Stimulated activated CD8-positive, alpha-beta memory T cell treated with anti-CD3 and anti-CD28 coated beads, Interleukin-7, amount 100 ng/mL, for 1 hour (primary cell): ENCODE measurements at places on chromosomes 4 and X.

DNA sequence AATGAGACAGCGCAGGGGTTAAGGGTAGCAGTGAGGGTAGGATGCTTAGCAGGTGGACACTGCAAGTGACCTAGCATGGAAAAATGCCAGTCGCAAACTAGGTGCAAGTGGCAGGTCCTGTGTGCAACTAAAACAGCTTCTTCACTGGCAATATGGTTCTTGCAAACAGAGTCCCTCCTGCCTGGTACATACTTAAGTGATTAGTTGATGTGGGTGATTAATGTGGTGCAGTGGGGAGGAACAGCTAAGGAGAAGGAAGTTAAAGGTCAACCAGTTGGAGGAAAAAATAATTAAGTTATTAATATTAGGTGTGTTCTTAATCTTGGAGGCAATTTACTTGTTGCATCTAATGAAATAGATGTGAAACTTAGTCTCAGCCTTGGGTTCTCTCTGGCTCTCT lies 121.6 kb upstream of the IGFBP7 start:
- no peak for DNase-seq

- DNase-seq, result no peak
These were observed 95.9 kb upstream of the MYOZ2 start for GRCh38 chr4:119039779-119040178.

- DNase-seq, result no peak
These were observed 23.2 kb upstream of the UVSSA start for GRCh38 chr4:1323635-1324442.

GRCh38 chr4:71445811-71446210 lies 107.0 kb downstream of the SLC4A4 start:
- DNase-seq, result no peak

DNA sequence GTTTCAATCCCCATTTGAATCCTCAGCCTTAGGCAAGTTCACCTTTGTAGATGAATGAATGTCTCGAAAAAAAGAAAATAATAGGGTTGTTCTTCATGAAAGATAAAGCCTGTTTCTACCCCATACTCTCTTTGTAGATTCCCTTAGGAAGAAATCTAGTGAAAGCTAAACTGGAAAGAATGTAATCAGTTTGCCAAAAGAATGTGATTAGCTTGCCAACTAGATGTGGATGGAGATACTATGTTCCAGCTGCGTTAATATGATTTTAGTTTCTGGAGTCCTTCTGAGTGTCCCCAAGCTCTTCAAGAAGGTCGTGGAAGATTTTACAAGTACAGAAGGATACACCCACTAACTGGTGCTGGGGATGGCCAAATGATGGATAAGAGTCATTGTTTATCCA lies 162.3 kb upstream of the EDNRA start:
- no peak for DNase-seq

GRCh38 chrX:18983666-18984380 lies at the start of gene PHKA2:
TSS of gene PHKA2 (minus strand) at chrX:18984114. CDS start at chrX:18983932, 182 bp downstream.
- no peak for DNase-seq
